ENCODE measurements at places on chromosomes 5 and 9.

DNA sequence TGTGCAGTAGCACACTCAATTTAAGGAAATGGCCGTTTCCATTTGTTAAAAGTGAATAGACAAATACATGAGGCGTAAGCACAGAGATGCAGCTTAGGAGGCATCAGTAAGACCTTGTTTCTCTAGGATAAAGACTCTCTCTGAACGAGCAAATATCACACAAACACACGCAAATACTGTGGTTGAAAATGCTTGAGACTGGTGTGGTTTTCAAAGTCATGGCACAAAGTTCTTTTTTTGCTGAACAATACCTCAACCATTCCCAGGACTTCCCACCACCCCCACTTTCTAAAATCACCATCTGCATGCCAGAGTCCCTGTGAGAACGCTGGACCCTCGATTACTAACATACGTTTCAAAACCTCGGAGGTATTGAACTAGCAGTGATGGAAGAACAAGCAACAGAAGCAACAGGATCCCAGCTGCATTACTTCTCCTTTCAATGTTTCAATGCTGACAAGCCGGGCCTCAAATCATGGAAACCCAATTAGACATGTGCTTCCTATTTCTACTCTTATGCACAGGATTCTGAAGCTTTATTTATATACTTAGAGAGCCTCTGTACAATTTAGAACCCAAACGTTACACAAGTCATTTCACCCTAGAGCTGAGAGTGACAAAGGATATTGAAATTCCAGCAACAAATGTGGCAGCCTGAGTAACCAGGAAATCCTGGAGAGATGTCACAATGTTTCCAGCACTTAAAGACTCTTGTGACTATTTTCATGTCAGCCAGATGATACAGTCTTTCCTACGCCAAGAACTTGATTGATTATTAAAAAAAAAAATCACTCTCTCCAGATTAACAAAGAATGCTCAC lies 63.9 kb downstream of the CDC14B start:
- DNase-seq, result no peak

GRCh38 chr5:127002390-127002789 lies 28.0 kb downstream of the MARCHF3 start:
- no peak for DNase-seq

- no peak for DNase-seq
These were observed 33.1 kb downstream of the ALDH7A1 start for GRCh38 chr5:126561908-126562307.

DNA sequence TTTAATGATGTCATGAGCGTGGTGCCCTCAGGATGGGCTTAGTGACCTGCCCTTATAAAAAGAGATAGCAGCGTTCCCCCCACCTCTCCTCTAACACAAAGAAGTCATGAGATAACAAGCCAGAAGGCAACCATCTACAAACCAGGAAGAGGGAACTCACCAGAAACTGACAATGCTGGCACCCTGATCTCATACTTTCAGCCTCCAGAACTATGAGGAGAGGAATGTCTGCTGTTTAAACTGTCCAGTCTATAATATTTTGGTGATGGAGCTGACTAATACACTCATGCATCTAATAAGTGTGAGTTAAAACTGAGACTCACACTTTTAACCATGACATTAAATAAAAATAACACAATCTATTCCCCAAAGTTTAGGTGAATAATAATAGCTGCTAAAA lies 156.1 kb upstream of the SPEF2 start:
- DNase-seq, result no peak

DNA sequence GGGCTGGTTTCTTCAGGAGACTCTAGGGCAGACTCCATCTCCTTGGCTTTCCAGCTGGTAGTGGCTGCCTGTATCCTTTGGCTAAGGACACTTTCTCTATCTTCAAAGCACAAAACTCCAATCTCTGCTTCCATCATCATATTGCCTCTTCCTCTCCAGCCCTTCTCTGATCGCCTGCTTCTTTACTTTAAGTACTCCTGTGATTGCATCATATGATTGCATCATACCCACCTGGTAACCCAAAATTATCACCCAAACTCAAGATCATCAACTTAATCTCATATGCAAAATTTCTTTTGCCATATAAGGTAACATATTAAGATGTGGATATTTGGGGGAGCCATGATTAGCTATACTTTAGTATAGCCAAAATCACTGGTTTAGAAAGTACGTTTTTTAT lies 1092.6 kb upstream of the CDH6 start:
- DNase-seq, result no peak

DNA sequence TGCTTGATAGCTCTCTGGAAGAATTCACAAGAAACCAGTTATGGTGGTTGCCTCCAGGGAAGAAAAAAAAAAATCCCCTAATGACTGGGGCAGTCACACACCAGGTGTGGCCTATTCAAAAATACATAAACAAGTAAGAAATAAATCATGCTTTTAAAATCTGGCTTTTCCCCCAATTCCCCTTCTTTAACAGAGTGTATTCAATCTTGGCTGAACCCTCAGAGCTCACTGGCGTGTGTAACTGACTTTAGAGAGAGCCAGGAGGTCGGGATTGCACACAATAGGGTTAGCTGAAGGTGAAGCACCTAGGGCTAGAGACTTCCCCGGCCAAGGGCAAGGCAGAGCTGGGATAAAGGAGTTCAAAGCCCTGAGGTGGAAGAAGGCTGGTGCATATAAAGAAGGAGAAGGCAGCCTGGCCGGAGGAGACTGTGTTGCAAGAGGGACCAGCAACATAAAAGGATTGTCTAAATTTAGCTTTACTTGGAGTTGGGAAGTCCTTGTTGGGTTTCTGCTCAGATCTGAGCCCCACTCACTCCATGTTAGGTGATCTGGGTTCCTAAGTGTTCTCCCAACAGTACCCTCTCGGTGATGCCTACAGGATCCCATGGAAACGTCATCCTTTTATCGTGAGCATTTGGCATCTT lies 19.7 kb downstream of the FNBP1 start:
- peak; percentile 16 for DNase-seq

GRCh38 chr5:3393920-3394597 lies 201.6 kb upstream of the IRX1 start:
- DNase-seq, result no peak

DNA sequence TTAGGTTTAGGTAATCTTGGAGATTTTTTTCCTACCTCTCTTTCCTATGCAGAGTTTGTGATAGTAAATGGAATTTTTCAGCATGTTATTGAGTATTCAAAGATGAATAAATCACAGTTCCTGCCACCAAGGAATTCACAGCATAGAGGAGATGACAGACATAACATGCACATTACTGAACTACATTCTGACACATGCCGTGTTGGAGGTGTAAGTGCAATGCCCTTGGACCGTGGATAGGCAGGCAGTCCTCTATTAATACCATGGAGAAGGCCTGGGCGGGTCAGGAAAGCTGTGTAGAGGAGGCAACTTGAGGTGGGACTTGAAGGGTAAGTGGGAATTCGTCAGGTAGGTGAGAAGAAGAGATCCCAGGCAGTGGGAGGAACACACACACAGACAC lies 43.9 kb downstream of the MCCC2 start:
- no peak for DNase-seq

GRCh38 chr9:96603305-96604003 lies 16.2 kb downstream of the CDC14B start:
- no peak for DNase-seq

DNA sequence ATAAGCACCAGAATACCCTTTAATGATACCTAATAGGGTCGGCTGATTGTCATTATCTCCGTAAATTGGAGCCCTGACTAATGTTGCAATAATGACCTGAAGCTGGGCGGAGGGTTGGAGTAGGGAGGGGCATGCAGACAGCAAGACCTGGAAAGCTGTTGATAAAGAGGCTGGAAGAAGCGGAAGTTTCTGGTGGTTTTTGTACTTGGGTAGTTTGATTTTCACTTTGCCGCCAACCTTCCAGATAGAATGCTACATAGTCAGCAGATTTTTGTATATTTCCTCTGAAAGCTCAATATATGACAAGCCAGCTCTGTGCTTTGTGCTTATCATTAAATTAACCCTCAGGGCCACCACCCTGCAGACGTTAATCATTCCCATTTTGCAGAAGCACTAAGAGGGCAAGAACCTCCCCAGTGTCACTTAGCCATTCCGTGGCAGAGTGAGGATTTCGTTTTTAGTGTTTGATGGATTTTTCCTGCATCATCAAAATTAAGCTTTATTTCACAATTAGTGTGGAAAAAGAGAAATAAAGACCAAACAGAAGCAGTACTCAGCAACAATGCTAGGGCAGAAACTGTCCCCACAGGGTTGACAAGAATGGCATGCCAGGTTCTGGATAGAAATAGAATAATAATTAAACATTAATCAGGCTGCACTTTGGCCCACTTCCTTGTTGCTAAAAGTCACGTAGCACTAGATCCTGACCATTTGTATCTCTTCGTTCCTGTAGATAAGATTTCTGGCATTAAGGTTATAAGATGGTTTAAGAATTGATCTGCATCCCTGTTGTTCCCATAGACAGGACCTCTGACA lies 34.7 kb downstream of the DIRAS2 start:
- no peak for DNase-seq

GRCh38 chr5:133921979-133922378 lies 46.4 kb downstream of the C5orf15 start:
- DNase-seq, result no peak

- DNase-seq, result no peak
These were observed 44.3 kb downstream of the TNFSF15 start for GRCh38 chr9:114761523-114761922.

- DNase-seq, result no peak
These were observed 26.6 kb downstream of the PTPDC1 start for GRCh38 chr9:94110821-94111252.

GRCh38 chr5:37703841-37704241 lies 136.0 kb downstream of the GDNF start:
- DNase-seq, result no peak

DNA sequence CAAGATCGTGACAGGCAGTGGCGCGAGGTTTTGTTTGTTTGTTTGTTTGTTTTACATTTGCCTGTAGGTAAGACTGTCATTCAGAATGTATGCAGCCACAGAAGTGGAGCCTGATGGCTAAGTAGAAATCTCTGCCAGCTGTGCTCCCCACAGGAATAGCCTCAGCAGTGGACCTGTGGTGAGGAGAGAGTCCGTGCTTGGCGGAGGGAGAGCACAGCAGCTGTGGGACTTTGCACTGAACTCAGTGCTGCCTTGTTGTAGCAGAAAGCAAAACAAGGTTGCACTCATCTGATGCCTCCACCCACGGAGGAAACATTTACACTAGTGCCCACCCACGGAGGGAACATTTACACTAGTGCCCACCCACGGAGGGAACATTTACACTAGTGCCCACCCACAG lies 4.4 kb upstream of the ZNF782 start:
- no peak for DNase-seq

GRCh38 chr5:42720251-42720650 lies 36.4 kb upstream of the CCDC152 start:
- no peak for DNase-seq

GRCh38 chr5:21810737-21811316 lies 1042.3 kb downstream of the CDH12 start:
- DNase-seq, result no peak

- peak; percentile 25 for DNase-seq
These were observed 2.6 kb downstream of the CEMIP2 start for GRCh38 chr9:71765693-71766092.

- DNase-seq, result no peak
These were observed 77.8 kb upstream of the PRRC1 start for GRCh38 chr5:127439644-127440043.

- no peak for DNase-seq
These were observed 75.7 kb upstream of the SMARCA2 start for GRCh38 chr9:1939466-1939865.

DNA sequence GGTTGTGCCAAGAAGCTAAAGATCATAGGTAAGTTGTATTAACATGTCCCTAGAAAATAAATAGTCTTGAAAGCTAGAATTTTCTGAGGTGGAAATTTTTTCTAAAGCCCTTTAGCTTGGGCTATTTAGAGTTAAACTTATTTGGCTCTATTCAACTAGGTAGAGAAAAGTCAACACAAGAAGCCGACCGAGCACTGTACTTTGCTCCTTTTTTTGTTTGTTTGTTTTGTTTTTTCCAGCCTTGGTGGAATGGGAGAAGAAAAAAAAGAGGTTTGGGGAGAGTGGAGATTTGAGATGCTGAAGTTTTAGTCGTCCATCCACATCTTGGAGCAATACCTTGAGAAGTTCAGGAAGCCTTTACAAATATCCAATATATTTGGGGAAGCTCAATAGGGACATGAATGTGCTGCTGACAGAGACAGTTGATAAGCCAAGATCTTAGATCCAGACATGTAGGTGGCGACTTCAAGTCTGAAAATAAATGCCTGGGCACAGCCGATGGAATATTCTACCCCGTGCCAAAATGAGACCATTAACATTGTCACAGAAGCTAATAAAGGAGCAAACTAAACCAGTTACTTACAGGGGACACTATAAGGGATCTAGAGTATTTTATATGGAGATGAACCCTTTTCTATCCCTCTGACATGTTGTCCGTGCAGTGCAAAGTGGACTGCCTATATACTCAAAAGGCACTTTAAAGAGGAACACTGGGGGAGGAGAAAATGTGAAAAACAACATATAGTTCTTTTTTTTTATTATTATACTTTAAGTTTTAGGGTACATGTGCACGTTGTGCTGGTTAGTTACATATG lies 466.1 kb downstream of the PTPRD start:
- DNase-seq, result no peak

DNA sequence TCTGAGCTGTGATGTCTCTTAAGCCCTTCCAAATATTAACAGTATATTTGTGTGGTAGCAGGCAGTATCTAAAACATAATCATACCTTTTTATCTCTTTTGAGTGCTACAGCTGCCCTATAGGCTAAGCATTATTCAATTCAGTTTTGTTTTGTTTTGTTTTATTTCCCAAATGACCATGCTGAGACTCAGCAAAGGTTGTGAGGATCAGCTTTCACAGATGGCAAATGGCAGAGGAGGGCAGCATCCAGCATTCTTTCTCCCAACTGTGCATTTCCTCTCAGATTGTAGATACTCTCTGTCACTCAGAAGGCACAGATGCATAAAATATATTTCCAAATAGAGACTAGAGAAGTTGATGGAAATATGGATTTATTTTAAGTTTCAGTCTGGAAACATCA lies 90.7 kb downstream of the DAPK1 start:
- no peak for DNase-seq

- no peak for DNase-seq
These were observed 9.1 kb downstream of the TYRP1 start for GRCh38 chr9:12702160-12702758.

- DNase-seq, result peak; percentile 66
These were observed 2.2 kb downstream of the DNAJB5 start for GRCh38 chr9:34991607-34992375.

- DNase-seq, result no peak
These were observed 49.5 kb upstream of the BRINP1 start for GRCh38 chr9:119418721-119419120.

DNA sequence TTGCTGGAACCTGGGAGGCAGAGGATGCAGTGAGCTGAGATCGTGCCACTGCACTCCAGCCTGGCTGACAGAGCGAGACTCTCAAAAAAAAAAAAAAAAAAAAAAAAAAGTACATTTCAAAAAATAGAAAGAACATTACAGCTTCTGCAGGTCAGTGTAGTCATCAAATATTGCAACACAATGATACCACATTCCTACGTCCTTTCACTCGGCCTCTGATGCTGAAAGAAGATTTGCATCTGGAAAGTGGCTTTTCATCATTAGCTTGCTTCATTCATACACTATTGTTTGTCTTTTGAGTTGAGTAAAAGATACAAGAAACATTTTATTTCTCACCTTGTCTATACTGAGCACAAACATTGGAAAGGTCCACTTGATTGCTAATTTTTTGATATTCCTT lies 59.6 kb upstream of the CPLANE1 start:
- no peak for DNase-seq

GRCh38 chr5:168481330-168481788 lies 4.9 kb upstream of the RARS1 start:
- no peak for DNase-seq

GRCh38 chr9:7186175-7186574 lies 428.4 kb downstream of the KDM4C start:
- no peak for DNase-seq
